Activated CD4-positive, alpha-beta T cell treated with anti-CD3 and anti-CD28 coated beads, Interleukin-2, amount 10 ng/mL, durations not matched to agents 7 days and 5 days (primary cell): ENCODE measurements at places on chromosomes 5 and 9. TPM values are rescaled to one million over a fixed set of nuclear protein-coding genes. Genes with fewer than 3 reads are reported as not detected.

The PCDHGB3 gene
- total RNA-seq, result not detected

The IL3 gene
- 0.20 TPM for total RNA-seq

The TBC1D2 gene
- total RNA-seq, result 8.7 TPM

The PCDHGA11 gene
- total RNA-seq, result not detected

The COL15A1 gene
- 0.12 TPM for total RNA-seq

DNA sequence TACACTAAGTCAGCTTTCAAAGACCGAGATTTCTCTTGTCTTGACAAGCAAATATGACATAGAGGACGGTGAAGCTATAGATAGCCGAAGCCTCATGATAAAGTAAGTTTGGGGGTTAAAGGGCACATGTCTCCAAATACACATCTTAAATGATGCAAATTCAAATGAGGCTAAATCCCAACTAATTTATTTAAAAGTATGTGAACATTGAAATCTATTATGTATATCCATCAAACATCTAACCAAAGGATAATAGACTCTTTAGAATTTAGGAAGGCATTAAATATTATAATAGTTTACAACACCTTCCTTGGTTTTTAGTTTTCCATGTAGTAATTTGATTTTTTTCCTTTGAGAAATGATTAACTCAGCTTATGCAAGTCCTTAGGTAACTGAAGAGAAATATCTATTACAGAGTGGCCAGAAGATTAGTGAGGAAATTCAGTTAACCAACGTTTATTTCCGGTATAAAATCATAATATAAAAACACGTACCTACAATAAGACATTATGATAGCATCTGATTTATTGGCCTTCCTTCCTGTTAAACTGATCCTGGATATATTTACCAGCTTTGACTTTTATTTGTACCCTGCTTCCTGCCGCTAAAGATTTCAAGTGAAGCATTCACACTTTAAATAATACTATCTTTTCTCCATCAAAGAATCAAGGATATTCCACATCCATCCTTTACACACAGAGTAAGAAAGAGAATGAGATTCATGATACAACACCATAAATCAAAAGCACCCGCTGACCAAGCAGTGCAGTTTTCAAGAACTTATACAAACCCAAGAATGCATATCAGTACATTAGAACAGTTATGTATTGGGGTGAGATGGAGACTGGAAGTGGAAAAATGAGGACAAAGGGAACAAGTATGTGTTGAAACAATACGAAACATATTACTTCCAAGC is 31.9 kb upstream of the F2R start:
- no peaks in the 10 kb centered on the region for H3K27me3 ChIP-seq
- H3K36me3 ChIP-seq, result peaks cover 74% of the 10 kb centered on the region
- DNase-seq, result no peak
- H3K4me3 ChIP-seq, result no peak overlapping the region

GRCh38 chr9:1300941-1301340 is 250.8 kb downstream of the DMRT2 start:
- no peak for DNase-seq
- no peak overlapping the region for H3K4me3 ChIP-seq
- H3K27me3 ChIP-seq, result peaks cover 2% of the 10 kb centered on the region
- H3K4me1 ChIP-seq, result no peaks in the 10 kb centered on the region

- peak; percentile 43 for DNase-seq
- no peak overlapping the region for H3K27ac ChIP-seq
- no peak overlapping the region for H3K4me3 ChIP-seq
- H3K27me3 ChIP-seq, result peaks cover 20% of the 10 kb centered on the region
- peaks cover 3% of the 10 kb centered on the region for H3K4me1 ChIP-seq
- no peaks in the 10 kb centered on the region for H3K36me3 ChIP-seq
Observed at GRCh38 chr5:56561-57290, 35.2 kb upstream of the PLEKHG4B start.

- no peaks in the 10 kb centered on the region for H3K4me1 ChIP-seq
- H3K27ac ChIP-seq, result no peak overlapping the region
- no peaks in the 10 kb centered on the region for H3K27me3 ChIP-seq
- DNase-seq, result no peak
- H3K36me3 ChIP-seq, result no peaks in the 10 kb centered on the region
- H3K4me3 ChIP-seq, result no peak overlapping the region
Observed at GRCh38 chr5:11427569-11427968, 476.7 kb downstream of the CTNND2 start.

DNA sequence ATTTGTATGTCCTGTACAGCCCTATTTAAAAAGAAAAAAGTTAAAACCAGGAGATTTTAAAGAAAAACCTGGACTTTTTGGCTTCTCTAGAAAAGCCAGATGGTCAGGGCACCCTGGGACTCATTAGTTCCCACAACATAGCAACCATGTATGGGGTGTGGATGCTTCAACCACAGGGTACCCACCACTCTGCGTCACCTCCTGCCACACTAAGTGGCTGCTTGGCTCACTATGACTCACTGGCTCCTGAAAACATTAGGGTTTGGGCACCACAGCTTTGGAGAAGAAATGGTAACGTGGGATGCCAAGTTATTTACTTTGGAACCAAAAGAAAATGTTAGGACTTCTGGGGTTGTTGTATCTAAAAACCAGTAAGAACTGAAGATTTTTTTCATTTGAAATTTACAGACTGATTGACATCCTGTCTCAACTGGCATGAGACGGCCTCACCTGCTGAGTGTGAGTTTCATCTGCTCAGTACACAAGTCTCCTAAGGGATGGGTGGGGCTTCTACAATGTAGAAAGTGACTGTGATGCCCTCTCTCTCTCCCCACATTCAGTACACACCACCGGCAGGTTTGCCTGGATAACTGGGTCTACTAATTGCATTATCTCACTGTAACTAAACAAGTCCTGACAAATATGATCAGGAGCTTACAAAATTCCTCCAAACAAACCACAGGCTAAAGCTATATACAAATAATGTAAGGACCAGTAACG is 103.9 kb downstream of the ESM1 start:
- no peak overlapping the region for H3K4me3 ChIP-seq
- no peaks in the 10 kb centered on the region for H3K36me3 ChIP-seq
- peak; percentile 25 for DNase-seq
- no peak overlapping the region for H3K27ac ChIP-seq
- H3K4me1 ChIP-seq, result peaks cover 16% of the 10 kb centered on the region

DNA sequence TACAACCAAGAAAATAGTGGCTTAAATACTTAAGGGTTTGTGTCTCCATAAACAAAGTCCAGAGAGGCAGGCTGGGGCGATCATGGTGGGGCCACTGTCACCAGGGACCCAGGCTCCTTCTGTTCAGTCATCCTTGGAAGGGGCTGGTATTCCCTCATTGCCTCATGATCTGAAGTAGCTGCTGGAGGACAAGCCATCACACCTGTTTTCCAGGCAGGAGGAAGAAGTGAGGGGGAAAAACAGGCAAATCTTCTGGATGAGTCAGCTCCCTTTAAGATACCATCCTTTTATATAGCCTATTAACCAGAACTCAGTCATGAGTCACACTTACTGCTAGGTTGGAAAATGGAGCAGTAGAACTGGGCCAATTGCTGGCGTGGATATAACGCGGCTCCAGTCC is 92.3 kb downstream of the DAP start:
- H3K27ac ChIP-seq, result no peak overlapping the region
- no peaks in the 10 kb centered on the region for H3K36me3 ChIP-seq
- no peaks in the 10 kb centered on the region for H3K4me1 ChIP-seq

- no peak overlapping the region for H3K27ac ChIP-seq
- DNase-seq, result no peak
- H3K36me3 ChIP-seq, result no peaks in the 10 kb centered on the region
- H3K4me3 ChIP-seq, result no peak overlapping the region
Observed at GRCh38 chr9:83013867-83014605, 48.9 kb downstream of the RASEF start.
